ENCODE measurements at places on chromosomes 7 and 10.

DNA sequence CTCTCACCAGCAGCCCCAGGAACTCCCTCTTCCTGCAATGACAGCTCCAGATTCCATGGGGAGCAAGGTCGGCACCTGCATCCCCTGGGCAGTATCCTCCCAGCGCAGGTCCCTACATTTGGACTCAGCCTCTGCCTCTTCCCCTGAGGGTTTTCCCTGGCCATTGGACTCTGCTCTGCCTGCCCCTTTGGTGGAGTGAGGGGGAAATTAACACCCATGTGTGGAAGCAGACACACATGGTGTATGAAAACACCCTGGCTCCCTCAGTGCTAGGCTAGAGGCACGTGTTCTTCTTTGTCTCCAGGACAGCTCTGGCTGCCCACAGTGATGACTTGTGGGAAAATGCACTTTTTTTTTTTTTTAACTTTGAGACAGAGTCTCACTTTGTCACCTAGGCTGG, 8.4 kb downstream of the PRF1 start:
- no peak for DNase-seq

DNA sequence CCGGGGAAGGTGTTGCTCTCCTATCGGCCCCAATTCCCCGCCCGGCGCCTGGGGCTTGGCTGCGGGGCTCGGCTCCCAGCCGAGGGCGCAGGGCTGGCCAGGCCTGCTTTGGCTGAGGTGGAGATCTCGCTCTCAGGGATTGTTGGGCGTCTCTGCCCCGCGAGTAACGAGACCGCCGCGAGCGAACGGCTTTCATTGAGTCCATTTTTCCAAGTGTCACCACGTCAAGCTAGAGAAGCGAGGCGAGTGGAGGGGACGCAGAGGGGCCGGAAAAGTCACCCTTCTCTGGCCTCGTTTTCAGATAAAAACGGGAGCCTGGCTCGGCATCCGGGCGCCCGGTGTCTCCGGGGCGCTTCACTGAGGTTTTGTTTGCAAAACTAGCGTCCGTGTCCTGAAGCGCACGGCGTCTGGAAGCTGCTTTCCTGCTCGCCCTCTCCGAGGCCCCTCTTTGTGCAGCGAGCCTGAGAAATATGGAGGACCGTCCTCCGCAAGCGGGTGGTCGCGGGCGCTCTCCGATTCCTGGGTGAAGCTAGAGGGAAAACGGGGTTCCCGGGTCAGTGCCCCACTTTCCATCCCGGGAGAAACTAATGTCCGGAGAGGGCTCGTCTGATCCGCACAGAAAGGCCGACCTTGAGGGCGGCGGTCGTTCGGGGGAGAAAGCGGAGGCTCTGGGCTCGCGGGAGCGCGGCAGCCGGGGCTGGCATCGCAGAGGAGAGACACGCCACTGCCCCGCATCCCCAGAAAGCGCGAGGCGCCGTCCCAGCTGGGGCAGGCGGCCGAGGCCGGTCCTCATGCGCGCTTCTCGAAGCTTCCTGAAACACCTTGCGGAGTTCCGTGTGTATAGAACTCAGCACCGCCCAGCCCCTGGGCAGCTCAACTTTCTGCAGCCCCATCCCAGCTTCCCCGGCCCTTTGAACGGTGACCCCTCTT, 3.5 kb upstream of the EN2 start:
- DNase-seq: no peak

DNA sequence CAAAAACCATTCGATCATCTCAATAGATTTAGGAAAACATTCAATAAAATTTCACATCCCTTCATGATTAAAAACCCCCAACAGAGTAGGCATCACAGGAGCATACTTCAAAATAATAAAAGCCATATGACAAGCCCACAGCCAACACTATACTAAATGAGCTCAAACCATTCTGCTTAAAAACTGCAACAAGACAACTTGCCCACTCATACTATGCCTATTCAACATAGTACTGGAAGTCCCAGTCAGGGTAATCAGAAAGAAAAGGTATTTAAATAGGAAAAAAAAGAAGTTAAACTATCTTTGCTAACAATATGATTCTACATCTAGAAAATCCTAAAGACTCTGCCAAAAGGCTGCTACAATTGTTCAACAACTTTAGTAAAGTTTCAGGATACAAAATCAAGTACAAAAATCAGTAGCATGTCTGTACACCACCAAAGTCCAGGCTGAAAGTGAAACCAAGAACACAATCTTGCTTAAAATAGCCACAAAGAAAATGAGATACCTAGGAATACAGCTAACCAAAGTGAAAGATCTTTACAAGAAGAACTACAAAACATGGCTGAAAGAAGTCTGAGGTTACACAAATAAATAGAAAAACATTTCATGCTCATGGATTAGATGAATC, 882.6 kb downstream of the GRM8 start:
- no peak for DNase-seq

GRCh38 chr10:27643301-27643700, 102.3 kb downstream of the MKX start:
- DNase-seq: no peak

DNA sequence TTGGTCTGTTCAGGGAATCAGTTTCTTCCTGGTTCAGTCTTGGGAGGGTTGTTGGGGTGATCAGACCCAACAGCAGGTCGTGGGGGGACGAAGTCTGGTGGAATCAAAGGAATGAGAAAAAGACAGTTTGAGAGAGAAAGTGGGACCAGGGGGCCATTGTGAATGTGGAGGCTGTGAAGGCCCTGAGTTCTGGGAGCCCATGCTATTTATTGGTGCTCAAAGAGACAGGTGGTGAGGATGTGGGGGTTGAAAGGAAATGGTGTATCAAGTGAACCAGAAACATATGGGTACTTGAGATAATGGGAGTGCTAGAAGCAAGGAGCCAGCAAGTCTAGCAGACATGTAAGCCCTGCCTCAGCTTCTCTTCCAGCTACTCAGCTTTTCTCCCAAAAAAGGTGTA, 84.1 kb downstream of the CCSER2 start:
- DNase-seq: no peak

GRCh38 chr7:22726907-22727713, at the start of gene IL6:
Gene IL6, plus strand, starts transcription at chr7:22727200. Its CDS starts 63 bp downstream, at chr7:22727263.
- DNase-seq: no peak

DNA sequence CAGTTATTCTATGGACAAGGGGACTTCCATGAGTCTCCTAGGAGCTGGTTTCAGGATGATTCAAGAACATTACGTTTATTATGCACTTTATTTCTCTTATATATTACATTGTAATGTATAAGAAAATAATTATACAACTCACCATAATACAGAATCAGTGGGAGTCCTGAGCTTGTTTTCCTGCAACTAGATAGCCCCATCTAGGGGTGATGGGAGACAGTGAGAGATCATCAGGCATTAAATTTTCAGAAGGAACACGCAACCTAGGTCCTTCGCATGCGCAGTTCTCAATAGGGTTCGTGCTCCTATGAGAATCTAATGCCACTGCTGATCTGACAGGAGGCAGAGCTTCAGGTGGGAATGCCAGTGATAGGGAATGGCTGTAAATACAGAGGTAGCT, 137.9 kb downstream of the ANKRD30A start:
- DNase-seq: no peak

DNA sequence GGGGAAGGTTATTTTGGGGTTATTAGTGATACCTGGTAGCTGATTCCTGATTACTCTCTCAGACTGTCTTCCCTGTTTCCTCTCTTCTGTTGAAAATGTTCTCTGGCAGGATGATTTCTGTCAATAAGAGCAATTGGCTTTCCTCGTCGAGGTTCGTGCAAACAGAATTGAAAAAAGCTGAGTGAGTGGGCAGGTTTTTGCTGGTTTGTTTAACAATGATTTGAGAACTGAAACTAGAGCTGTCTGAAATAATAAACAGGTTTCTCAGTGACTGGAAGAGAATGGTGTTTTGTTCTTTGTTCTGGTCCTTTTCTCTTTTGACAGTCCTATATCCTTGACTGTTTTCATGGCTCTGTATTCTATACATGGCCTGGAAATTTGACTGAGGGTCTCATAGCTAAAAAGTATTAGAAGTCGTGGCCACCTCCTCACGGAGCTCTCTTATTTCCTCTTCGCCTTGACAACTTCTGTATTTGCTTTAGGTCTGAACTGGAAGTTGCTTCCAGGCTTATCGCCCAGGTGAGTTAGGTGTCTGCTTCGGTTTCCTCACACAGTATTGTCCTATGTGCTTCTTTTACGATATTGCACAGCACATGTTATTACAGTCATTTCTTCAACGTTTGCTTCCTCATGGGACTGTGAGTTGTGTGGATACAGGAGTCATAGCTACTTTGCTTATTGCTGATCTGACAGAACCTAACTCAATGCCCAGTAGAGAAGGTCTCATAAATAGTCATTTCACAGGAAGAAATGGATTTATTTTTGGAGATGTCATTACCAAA, 403.6 kb downstream of the NRG3 start:
- no peak for DNase-seq

DNA sequence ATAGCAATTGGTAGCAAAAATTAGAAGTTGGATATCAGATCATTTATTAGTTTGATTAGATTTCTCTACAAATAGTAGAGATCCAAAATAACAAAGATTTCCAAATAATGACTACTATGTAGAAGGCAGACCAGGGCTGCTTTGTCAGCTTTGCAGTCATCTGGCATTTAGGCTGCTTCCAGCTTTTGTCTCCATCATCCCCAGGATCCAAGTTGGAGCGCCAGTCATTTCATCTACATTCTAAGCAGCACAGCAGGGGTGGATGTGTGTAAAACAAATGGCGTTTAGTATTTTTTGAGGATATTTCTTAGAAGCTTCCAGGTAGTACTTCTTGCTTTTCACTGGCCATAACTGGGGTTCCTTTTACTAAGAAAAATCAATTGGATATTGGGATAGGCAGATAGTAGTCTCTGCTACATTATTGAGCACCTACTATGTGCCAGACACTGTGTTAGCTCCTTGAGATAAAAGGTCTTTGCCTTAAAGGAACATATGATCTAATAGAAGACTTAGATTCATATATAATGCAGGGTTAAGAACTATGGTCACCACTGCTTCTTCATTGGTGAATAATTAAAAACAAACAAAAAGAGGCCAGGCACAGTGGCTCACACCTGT, 41.5 kb downstream of the TPST1 start:
- DNase-seq: no peak

- no peak for DNase-seq
Observed at GRCh38 chr10:69640196-69640980, 10.3 kb downstream of the FAM241B start.

DNA sequence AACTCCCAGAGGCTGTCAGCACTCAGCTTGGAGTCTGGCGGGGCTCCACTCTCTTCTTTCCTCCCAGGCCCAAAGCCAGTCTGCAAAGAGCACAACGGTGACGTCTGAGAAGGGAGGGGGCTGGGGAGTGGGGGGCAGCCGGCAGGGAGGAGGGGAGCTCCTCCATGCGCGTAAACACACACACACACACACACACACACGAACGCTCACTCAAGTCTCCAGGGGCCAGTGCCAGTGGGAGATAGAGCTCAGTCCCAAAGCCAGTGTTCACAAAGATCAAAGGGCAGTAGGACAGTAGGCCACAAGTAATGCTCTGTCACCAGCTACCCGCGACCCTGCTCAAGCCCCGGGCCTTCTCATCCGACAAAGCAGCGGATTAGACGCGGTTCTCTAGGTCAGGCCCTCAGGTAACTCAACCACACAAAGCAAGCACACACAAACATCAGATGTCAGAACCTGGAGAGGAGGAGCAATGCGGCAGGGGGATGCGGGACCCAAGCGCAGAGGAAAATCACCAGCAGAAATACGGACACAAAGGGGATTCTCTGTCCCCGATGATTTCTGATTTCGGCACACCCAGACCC, 19.9 kb downstream of the TCAF1 start:
- DNase-seq: no peak

Data from stimulated activated CD4-positive, alpha-beta T cell treated with anti-CD3 and anti-CD28 coated beads, Interleukin-1b, Interleukin-23, amount 100 ng/mL, for 1 hour (primary cell).